ENCODE measurements at places on chromosomes 7 and 10.

- DNase-seq, result no peak
These were observed 6.4 kb upstream of the RAMP3 start for GRCh38 chr7:45151131-45151684.

- DNase-seq, result no peak
These were observed 258.3 kb downstream of the GATA3 start for GRCh38 chr10:8312781-8313180.

- DNase-seq, result no peak
These were observed 129.9 kb upstream of the TNS3 start for GRCh38 chr7:47711776-47712175.

- no peak for DNase-seq
These were observed 150.6 kb downstream of the CACNB2 start for GRCh38 chr10:18290651-18291313.

DNA sequence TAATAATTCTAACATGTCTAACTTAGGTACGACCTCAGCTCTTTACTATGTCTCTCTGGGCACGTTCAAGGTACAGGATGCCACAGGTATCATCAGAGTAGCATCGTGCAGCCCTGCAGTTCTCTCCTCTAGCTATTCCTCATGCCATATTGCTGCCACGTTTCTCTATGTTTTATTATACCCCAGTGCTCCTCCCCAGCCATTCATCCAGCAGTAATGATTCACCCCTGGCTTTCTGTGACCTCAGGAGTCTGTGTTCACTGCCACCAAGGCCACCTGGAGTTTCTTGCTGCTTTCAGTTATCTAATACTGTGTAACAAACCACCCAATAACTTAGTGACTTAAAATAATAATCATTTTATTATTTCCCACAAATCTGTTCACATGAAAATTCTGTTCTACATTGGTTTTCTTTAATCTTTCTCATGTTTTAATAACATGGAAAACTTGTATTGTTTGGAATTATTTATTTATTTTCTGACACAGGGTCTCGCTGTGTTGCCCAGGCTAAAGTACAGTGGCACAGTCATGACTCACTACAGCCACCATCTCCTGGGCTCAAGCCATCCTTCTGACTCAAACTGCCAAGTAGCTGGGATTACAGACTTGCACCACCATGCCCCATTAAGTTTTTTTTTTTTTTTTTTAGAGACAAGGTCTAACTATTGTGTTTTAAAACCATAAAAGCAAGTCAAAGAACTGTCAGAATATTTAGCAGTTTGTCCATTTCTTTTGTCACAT, 21.8 kb downstream of the REEP3 start:
- DNase-seq, result no peak

GRCh38 chr10:5746197-5746596, 61.6 kb downstream of the TASOR2 start:
- DNase-seq, result no peak

GRCh38 chr10:59976909-59977308, 70.6 kb upstream of the CCDC6 start:
- DNase-seq, result no peak

GRCh38 chr10:132005147-132005546, 23.4 kb upstream of the BNIP3 start:
- DNase-seq, result no peak

- no peak for DNase-seq
These were observed 127.8 kb downstream of the RAPGEF5 start for GRCh38 chr7:22229148-22229547.

DNA sequence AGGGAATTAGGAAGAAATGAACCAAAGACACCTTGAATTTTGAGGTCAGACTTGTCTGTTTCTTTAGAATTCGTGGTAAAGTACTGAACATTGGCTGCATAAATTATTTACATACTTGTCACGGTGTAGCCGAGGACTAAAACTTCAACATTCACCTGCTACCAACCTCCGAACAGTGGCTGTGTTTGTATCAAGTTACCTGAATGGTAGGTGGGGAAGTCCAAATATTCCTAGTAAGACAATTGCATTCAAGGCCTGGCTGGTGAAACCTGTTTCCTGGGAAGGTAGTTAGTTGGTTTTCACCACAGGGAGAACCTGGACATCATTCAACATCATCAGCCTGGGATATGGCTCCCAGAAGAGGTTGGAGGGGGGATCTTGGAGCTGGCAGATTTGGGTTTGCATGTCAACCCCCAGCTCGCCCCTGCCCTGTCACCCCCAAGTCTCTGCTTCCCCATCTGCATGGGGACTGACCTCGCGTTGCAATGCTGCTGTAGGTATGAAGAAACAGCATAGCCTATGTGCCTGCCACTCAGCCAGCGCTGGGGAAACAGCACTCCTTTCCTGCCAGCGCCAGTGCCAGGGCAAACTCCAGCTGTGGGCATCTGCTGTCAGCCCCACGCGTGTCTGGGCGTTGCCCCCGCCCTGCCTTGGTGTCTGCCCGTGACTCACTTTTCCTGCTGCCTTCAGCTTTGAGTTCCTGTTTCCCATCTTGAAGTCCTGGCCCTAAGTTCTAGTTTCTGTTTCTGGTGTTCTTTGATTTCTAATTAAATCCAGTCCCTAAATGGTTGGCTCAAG, 12.7 kb upstream of the LARP4B start:
- no peak for DNase-seq

DNA sequence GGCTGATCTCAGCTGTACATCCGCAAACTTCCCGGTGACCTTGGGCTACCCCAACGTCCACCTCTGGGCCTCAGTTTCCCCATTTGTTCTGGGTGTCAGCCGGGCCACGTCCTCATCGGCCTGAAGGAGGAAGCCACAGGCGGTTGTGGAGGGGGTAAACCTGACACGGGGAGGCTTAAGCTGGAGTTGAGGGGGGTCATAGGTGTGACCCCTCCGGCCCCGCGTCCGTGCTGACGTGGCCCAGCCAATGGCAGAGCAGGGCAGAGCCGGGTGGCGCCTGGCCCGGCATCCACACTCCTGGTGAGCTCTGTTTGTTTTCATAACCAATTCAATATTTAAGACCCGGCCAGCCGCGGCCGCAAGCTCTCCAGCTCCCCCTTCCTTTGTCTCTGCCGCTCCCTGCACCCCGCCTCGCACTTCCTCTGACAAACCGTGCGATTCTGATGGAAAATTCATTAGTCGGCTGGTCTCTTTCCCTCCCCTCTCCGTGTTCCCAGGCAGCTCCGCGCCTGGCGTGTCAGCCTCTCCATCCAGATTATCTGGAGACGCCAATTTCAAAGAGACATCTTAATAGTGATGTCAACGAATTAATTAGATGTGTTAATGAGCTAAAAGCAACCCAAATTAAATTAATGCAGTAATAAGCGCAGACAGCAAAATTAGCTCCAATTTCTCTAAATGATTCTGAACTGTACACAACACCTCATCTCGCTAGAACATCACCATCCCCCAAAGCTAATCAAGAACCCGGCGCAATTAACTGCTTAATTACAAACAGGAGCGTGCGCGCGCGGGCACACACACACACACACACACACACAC, 55.4 kb downstream of the MICALL2 start:
- DNase-seq, result no peak
